AG04449 (cell line): ENCODE measurements at places on chromosomes 3 and 15.
A peak's percentile ranks its signal among the peaks of the same experiment; 100 is the strongest.

GRCh38 chr3:184724699-184725098, 12.8 kb upstream of the MAGEF1 start:
- no peak for DNase-seq

- no peak for DNase-seq
Measured at GRCh38 chr3:21170964-21171363, 580.0 kb downstream of the ZNF385D start.

DNA sequence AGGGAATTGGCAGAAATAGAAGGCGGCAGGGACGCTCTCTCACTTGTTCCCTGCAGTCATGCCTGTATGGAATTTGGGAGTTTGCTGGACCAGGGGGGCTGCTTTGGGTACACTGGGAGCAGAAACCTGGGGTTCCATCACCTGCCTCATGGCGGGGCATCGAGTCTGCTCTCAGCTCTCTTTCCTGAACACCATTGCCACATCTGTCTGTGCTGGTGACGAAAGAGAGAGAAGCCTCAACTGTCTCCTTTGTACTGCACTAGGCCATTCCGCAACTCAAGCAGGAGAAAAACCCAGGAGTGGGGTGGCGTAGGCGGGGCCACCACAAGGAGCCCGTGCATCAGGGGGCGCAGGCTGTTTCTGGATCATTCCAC, 14.0 kb downstream of the TMEM158 start:
- DNase-seq, result no peak

- peak; percentile 38 for DNase-seq
Measured at GRCh38 chr15:60091157-60091556, 87.0 kb downstream of the FOXB1 start.

DNA sequence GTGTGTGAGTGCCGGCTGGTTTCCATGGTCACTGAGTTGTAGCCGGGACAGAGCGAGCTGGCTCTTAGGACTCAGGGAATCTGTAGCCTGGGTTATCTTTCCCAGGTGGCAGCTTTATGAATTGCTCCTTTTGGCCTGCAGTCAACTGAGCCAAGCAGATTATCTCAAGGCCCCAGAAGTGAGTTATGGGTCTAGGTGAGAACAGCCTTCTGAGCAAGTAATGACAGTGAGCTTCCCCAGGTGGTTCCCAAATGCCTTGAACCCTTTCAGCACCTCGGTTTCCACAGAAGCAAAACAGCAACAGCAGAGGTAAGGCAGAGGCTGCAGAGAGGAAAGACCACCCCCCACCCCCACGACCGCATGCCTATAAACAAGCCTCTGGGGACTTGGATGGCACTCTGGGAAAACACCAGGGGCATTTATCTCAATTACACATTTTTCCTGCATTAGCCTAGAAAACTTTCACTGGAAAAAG, 56.7 kb upstream of the DGKG start:
- no peak for DNase-seq

DNA sequence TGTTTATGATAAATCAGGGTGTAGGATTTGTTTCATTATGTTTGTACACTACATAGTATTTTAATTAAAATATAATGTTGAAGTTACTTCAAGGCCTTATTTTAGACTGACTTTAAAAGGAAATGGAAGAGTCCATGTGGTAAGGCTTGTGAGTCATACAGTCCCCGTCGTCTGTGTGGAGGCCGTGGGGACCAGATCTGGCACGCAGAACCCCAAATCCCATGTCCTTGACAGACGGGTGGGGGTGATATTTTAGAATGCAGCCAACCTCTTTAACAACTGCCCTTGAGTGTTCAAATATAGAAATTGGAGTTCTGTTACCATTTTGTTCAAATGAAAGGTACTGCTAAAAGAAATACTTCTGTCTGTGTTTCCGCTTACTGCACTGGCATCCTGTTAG, 35.8 kb downstream of the ABHD17C start:
- DNase-seq, result no peak

GRCh38 chr15:58590236-58590635, 158.4 kb downstream of the LIPC start:
- no peak for DNase-seq

GRCh38 chr15:51879555-51879954, 50.1 kb downstream of the TMOD3 start:
- DNase-seq, result no peak

DNA sequence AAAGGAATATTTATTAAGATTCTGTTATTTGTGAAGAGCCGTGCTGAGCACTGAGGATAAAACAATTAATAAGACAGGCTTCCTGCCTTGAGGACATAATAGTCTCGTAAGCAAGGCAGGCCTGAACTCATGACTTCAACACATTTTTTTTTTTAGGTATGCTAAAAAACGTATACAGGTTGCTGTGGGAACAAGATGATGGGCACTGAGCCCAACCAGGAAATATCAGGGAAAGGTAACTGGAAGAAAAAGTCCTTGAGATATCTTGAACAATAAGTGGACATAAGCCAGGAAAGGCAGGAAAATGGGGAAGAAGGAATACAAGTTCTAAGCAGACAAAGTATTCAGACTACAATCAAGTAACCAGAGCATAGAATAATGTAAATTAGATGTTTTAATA, 26.1 kb downstream of the CERS3 start:
- DNase-seq, result no peak

GRCh38 chr15:75720787-75721479, 8.3 kb upstream of the CSPG4 start:
- DNase-seq, result no peak

GRCh38 chr3:46110701-46111493, 83.6 kb upstream of the XCR1 start:
- peak; percentile 7 for DNase-seq

GRCh38 chr3:10347648-10348403, 26.9 kb upstream of the SEC13 start:
- DNase-seq, result no peak

DNA sequence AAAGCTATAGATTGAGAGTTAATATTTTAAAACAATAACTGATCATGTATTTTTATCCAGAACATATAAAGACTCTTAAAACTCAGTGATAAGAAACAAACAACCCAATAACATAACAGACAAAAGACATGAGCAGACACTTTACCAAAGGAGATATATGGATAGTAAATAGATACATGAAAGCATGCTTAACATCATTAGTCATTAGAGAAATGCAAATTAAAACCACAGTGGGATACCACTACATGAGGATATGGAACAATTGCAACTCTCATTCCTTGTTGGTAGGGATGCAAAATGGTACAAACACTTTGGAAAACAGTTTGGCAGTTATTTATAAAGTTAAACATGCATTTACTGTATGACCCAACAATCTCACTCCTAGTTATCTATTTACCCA, 95.0 kb downstream of the IQCH start:
- no peak for DNase-seq

- DNase-seq, result no peak
Measured at GRCh38 chr3:14791343-14791945, 27.3 kb upstream of the FGD5 start.

DNA sequence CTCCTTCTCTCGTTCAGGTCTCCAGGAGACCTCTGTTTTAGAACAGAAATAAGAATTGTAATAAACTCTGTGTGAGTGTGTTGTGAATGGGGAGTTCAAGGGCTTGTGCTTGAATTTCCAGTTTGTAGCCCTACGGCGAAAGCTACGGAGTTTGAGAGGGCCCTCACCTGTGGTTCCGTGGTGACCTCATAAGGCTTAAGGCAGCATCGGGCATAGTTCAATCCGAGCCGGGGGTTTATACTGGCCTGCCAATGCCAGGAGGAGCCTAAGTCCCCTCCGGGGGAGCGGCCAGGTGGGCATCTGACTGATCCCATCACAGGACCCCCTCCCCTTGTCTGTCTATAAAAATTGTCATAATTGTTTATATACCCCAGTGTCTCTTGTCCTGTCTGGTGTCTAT, 43.7 kb downstream of the ZBTB11 start:
- no peak for DNase-seq

- DNase-seq, result no peak
Measured at GRCh38 chr3:29426302-29427226, 145.7 kb downstream of the RBMS3 start.

- no peak for DNase-seq
Measured at GRCh38 chr3:13549623-13550422, 898 bp downstream of the FBLN2 start.
